ENCODE measurements at places on chromosomes 6 and 20. TPM values are rescaled to one million over a fixed set of nuclear protein-coding genes. Genes with fewer than 3 reads are reported as not detected.

OLIG3 gene
- total RNA-seq, result not detected

ZBTB46 gene
- 4.3 TPM for total RNA-seq

IFT52 gene
- total RNA-seq, result 38.8 TPM

DACT2 gene
- 0.07 TPM for total RNA-seq

CLDN20 gene
- total RNA-seq, result not detected

DEFB116 gene
- total RNA-seq, result not detected

CST4 gene
- 0.33 TPM for total RNA-seq
